Gastrocnemius medialis (tissue), 4 donors: ENCODE measurements at places on chromosomes 5 and 9. TPM values are rescaled to one million over a fixed set of nuclear protein-coding genes. Genes with fewer than 3 reads are reported as not detected.

DNA sequence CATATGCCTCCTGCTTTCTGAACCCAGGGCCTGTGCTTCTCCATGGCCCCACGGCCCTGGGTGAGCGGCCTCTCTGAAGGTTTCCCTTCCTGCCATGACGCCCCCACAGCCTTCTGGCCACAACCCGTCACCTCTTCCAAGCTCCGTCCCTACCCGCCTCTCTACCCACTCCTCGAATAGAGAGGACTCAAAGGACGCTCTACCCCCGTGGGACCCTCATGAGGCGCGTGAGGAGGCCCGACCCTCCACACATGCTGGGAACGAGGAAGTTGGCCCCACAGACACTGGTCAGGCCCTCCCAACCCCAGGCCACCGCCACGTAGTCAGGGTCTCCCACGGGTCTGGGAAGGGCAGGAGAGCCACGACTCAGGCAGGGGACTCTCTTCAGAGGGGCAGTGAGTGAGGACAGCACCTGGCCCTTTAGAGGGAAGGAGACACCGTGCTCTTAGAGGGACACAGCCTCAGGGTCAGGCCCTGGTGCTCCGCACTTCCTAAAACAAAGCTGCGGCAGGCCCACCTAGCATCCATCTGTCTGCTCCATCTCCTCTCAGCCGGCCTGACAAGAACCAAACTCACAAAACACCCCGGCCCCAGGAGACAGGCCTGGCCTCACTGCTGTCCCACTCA is 5.3 kb downstream of the BRD3 start:
- DNase-seq: no peak

DNA sequence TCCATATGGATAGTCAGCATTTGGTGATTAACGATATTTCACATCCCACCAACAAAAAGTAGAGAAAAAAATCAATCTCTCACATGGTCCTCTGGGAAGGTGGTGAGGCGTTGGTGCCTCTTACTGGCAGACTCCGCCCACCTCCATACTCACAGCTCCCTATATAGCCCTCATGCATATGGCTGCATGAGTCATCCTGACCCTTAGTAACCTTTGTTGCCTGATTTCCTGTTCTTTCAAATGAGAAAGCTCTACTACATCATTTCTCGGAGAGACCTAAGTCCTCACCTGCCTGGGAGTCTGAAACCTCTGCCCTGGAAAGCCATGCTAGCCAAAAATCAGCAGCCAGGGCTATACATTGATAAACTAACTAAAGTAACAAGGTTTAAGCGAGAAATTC is 33.3 kb upstream of the ABCA1 start:
- no peak for DNase-seq

DNA sequence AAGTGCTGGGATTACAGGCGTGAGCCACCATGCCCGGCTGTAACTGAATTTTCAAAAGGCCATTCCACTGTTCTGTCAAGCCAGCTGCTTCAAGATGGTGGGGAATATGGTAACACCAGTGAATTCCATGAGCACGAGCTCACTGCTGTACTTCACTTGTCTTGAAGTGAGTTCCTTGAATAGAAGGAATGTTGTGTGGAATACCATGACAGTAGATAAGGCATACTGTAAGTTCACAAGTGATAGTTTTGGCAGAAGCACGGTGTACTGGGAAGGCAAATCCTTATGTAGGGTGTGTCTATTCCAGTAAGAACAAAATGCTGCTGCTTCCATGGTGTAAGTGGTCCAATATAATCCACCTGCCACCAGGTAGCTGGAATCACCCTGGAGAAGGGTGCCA is 6.6 kb upstream of the PRXL2C start:
- no peak for DNase-seq

DNA sequence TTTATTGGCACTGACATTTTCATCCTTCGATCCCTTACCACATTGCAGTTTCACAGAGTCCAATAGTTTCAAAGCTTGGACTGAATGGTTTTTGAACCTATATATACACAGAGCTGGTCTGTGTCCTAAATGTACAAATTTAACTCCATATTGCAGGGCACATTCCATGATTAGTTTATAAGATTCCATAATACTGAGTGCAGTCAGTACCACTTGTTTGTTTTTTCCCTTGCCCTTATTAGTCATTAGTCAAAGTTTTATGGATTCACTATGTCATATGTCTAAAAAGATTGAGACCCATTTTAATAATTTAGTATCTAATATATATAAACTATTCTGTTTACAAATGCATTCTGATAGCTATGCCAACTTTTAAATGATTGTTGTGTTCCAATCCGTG is 654.8 kb upstream of the MEF2C start:
- DNase-seq: no peak

DNA sequence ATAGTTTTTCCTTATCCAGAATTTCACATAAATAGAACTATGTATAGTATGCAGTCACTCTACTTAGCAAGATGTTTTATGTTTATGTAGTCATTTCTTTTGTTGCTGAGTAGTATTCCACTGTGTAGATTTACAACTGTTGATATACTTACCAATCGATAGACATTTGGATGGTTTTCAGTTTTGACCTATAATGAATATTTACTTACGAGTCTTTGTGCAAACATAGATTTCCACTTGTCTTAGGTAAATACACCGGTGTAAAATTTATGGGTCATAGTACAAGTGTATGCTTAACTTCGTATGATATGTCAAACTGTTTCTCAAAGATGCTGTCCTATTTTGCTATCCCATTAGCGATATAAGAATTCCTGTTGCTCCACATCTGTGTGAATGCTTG is 19.7 kb upstream of the OR2K2 start:
- DNase-seq: no peak

GRCh38 chr5:107104040-107104995 is 566.4 kb downstream of the EFNA5 start:
- peak; percentile 37 for DNase-seq

- no peak for DNase-seq
Measured at GRCh38 chr5:56735849-56736641, 79.3 kb upstream of the MAP3K1 start.

DNA sequence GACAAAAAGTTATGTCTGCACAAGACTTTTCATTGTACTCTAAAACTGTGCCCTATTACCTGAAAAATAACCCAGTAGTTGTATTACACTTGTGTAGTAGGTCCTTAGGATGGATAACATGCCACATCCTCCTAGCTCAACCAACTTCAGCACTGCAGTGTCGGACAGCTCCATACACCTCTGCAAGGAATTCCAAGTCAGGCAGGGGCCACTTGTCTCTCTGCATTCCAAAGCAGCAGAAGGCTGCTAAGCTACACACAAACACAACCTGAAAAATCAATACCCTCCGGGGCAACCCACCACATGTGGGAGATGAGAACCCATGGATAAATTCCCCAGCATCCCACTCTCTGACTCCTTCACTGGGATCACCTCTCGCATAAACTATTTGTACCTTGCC is 50.2 kb downstream of the MED10 start:
- no peak for DNase-seq

GRCh38 chr9:91720751-91721705 is 229.0 kb downstream of the ROR2 start:
- DNase-seq: no peak

DNA sequence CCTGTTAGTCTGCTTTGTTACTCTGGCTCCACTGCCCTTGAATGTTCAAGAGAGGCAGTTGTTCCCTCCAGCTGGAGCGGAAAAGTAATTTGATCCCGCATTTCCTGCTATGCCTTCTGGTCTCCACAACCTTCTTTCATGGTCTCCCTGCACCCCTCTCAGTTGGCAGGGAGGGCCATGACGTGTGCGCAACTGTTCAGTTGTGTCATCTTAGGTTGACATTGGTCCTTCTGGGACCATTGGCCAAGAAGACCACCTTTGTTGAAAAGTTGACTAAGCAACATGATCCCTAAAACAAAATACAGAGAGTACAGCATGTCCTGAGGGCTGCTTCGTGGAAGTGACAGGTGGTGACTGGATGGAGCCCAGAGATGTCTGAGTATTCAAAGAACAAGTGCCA is 192.5 kb upstream of the TUT7 start:
- peak; percentile 58 for DNase-seq

- DNase-seq: peak; percentile 28
Measured at GRCh38 chr9:92965061-92965758, 17.9 kb downstream of the FGD3 start.

DNA sequence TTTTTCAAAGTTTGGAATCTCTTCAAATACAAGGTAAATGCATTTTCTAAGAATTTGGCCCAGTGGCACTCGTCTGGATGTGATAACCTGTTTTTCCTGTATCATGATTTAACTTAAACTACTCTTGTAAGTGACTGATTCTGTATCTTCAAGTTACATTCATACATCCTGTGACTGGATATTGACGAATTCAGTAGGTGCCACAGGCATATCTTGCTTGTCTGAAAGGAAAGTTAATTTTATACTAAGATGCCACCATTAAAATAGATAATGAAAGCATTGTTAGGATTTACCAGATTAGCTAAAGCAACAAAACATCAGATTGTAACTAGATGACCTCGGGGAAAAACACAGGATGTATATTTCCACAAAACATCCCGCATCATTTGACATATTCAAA is 175.3 kb upstream of the ZNF608 start:
- no peak for DNase-seq

DNA sequence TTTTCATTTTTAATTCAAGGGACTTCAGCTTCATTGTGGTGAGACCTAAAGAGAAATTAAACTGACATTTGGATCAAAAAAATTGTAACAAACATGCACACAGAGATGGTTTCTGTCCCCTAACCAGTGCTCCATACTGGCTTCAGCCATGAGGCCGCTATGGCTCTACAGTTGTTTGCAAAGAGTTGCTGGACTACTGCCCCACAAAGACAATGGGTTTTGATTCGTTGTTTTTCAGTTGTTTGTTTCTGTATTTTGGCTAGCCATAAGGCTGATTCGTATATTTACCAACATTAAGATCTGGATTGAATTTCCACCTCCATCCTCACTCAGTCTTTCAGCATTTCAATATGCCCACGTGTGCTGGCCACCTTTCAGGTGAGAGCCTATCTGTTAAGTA is 163.7 kb upstream of the KIF2A start:
- DNase-seq: no peak

GRCh38 chr9:31783491-31783890 is 601.0 kb upstream of the ACO1 start:
- DNase-seq: no peak

DNA sequence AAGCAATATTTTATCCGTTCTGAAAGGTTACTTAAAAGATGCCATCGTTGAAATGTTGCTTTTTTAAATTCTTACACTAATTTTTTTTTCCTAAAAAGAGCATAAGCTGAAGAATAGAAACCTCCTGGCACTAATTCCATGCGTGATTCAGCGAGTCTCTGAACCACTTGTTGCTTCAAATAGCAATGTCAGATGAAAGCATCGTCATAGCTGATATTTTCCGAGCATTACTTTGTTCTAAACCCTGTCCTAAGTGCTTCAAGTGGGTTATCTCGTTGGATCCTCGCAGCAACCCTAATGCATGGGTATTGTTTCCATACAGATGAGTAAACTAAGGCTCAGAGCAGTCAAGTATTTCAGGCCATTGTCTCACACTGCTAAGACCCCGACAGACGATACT is 79.7 kb downstream of the CDH6 start:
- no peak for DNase-seq

DNA sequence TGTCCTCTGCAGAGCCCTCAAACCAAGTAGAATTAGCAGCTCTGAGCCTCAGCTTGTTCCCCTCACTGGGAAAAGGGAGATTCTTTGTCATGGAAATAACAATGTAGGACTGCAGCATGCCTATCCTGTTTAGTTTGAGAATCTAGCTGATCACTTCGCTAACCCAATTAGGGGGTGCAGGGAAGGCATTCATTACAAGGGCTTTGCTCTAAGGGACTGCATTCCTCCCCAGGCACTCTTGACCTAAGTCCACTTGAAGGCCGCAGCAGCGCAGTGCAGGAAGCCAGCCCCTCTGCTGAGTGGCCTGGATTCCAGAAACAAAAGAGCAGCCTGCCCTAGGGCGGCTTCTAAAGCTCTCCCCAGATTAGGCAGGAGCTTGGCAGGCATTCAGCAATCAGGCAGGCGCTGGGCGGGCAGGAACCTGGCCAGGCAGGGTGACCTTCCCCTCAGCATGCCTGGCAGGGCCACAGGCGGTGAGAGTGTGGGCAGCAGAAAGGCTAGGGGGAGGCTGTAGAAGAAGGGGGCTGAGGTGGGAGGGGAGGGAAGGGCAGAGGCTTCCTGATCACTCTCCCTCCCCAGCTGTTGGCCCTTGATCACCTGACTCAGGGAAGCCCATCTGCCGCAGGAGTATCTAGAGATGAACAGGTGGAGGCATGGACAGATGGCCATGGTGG is 24.8 kb downstream of the CCNJL start:
- DNase-seq: no peak

DNA sequence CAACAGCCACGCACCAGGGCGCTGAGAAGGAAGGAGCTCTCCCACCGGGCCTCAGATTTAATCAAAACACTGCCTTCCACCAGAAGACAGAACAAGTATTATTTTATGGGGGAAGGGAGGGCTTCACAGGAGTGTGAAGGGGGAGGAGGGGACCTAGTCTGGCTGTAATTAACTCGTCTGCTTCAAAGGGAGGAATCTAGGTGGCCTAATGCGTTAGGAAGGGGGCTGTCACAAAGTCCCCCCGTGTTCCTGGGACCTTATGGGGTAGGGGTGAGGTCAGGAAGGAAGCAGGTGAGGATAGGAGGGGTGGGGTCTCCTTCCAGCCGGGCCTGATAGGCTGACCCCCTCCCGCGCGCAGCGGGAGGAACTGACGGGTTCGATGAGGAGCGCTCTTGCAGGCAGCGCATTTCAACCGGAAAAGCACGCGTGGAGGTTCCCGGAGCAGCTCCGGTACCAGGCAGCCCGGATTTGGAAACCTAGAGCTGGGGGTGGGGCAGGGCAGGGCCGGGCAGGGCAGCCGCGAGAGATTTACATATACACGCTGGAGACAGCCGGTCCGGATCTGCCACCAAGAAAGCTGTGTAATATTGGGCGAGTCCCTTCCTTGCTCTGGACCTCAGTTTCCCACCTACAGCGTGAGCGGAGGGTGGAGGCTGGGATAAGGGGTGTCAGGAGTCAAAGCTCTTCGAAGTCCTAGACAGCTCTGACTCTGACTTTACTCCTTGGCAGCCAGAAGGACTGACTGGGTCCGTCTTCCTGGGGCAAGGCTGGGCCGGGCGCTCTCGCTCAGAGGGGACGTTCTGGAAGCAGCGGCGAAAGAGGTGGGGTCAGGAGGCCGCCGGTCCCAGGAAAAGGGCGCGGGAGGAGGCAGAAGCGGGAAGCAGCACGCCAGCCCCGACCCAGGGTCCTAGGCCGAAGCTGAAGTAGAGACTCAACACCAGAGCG is 1.8 kb downstream of the SHB start:
- no peak for DNase-seq

DNA sequence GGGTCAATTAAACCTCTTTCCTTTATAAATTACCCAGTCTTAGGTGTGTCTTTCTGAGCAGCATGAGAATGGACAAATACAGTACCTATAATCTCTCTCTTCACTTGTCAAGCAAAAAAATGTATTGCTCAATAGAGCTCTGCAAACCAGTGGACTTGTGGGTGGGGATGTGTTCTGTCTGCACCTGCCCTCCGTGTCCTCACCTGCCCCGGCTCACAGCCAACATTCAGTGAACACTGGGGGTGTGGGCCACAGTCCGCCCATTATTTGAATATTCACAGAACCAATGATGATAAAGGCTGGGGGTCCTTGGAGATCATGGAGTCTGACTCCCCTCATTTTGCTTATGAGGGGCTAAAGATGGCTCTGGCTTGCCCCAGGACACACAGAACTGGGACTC is 36.9 kb upstream of the MED27 start:
- DNase-seq: no peak

CATSPER3 gene
- 0.56 TPM for total RNA-seq

ZBED3 gene
- 1.0 TPM for total RNA-seq

SLCO6A1 gene
- not detected for total RNA-seq

FGD3 gene
- total RNA-seq: 1.3 TPM

FBP1 gene
- 3.5 TPM for total RNA-seq

BTNL3 gene
- total RNA-seq: not detected

DOLK gene
- total RNA-seq: 6.5 TPM

NFIB gene
- total RNA-seq: 29.5 TPM
